ENCODE measurements at places on chromosomes 3 and 15.

GRCh38 chr3:82384181-82384580, 622.7 kb upstream of the GBE1 start:
- no peak for DNase-seq

GRCh38 chr3:98556164-98557130, 24.7 kb downstream of the GPR15 start:
- peak; percentile 37 for DNase-seq

GRCh38 chr3:148075771-148076716, 621.7 kb upstream of the AGTR1 start:
- no peak for DNase-seq

DNA sequence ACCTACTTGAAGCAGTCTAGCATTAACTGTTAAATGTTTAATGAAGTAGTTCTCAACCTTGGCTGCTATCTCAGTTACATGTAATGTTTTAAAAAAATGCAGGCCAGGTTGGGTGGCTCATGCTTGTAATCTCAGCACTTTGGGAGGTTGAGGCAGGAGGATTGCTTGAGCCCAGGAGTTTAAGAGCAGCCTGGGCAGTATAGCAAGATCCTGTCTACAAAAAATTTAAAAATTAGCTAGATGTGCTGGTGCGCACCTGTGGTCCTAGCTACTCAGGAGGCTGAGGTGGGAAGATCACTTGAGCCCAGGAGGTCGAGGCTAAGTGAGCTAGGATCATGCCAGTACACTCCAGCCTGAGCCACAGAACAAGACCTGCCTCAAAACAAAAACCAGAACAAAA, 29.3 kb downstream of the UBE2E1 start:
- DNase-seq = no peak

DNA sequence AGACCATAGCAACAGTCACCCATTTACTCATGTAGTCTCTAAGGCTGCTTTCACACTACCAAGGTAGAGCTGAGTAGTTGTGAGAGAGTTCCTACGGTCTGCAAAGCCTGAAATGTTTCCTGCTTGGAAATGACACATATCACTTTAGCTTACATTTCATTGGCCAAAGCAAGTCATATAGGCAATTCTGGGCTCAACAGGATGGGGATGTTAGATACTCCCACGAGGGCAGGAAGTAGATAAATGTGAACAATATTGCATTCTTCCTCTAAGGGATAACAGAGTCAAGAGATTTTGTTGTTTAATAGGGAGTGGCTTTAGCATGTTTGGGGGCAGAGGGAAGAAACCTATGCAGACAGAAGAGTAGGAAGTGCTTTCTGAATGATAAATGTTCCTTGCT, 355.6 kb upstream of the THRB start:
- no peak for DNase-seq

DNA sequence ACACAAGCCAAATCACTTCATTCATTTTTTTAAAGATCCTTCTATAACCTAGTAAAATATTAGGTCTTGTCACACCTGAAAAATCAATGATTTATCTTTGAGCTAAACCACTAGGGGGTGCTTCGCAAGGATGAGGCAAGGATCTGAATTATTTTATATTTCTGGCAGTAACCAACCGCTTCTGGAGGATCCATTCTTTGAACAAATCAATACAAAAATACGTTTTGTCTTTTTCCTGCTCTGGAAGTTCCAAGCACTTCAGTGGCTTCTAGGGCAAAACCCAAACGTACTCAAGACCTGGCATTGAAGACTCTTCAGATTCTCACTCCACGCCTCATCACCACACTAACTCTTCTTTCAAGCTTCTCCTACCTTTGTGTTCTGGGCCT, 486 bp downstream of the LSG1 start:
- no peak for DNase-seq

GRCh38 chr3:171095063-171095462, 68.5 kb upstream of the SLC2A2 start:
- DNase-seq = no peak

GRCh38 chr15:68209735-68210408, 4.7 kb upstream of the CALML4 start:
- no peak for DNase-seq

GRCh38 chr3:9937486-9938238, 4.0 kb downstream of the CRELD1 start:
- DNase-seq = no peak

DNA sequence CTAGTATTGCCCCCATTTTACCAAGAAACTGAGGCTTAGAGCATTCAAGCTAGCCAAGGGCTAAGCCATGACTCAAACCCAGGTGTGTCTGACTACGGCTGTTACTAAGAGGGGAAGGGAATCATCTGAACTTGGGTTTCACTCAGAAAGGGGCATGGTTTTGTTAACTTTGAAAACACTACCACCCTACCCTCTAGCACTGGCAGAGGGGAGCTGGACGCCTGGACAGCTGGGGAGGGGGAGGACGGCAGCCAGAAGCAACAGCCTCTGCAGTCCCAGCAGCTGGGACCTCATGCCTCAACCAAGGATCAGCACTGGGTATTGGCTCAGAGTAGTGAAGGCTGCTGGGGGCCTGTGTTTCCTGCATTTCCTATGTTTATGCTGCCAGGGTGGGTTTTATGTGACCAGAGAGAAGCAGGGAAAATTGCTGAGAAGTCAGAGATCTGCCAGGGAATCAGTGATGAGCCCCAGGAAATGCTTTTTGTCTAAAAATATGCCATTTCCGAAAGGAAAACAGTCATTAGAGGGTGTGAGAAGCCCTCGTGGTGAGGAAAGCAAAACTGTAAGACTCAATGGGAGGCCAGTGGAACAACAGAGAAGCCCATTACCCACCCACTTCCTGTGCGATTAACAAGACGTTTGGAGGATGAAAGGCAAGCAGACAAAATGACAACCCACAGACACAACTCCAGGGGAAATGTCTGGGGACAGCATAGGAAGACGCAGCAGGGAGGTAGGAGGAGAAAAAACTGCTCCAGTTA, 41.2 kb downstream of the LIPC start:
- DNase-seq = peak; percentile 12

- no peak for DNase-seq
Measured at GRCh38 chr3:59426821-59427565, 377.2 kb upstream of the CFAP20DC start.

GRCh38 chr3:149085828-149086231, 503 bp downstream of the HLTF start:
- DNase-seq = no peak

DNA sequence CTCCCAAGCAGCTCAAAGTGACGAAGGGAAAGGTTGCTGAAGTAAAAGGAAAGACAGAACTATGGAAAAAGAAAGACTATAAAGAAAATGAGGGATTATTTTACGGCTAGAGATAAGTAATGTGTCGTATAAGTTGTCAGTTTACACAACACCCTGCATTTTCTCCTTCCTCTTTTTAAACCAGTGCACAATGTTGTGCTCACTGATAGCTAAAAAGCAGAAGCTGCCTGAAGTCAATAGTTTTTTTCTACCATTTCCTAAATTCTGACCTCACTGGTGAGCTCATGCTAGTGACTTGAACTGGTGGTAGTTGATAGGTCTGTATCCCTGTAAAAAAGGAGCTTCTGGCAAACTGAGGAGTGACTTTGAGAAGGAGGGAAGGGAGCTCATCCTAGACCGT, 368.6 kb upstream of the GBE1 start:
- no peak for DNase-seq

- DNase-seq = no peak
Measured at GRCh38 chr3:188153437-188154013, 432 bp upstream of the LPP start.

GRCh38 chr3:24396338-24396737, 98.3 kb downstream of the THRB start:
- no peak for DNase-seq

- DNase-seq = no peak
Measured at GRCh38 chr3:14082108-14082657, 42.5 kb downstream of the CHCHD4 start.

DNA sequence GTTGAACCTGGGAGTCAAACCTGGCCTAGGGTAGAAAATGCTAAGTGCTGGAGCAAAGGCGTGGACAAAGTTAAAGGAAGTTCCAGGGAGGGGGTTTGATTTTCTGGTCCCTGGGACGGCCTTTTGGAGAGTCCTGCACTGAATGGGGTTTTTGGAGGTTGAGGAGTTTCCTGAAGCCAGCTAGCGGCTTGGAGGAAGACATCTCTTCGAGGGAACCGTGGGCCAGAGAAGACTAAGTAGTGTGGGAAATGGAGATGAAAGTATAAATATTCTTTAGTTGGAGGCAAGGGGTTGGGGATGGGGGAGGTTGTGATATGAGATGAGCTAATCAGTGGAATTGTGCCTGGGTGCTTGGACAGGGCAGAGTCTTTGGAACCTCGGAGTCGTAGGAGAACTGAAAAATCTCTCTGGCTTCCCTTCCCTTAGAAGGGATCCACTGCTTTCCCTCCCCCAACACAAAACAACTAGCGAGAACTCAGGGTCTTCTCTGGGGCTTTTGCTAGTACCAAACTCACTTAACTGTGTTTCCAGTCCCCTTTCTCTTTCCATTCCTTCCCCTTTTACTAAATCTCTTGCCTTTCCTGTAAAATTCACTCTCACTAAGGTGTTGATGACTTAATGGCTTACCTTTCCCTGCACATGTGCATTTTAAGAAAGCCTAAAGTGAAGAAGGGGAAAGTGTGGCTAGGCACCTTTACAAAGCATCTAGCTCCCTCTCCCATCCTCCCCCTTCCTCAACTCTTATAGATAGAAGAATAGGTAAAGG, 1.0 kb downstream of the LPP start:
- DNase-seq = no peak

- DNase-seq = no peak
Measured at GRCh38 chr3:106206146-106206545, 337.3 kb upstream of the CBLB start.

DNA sequence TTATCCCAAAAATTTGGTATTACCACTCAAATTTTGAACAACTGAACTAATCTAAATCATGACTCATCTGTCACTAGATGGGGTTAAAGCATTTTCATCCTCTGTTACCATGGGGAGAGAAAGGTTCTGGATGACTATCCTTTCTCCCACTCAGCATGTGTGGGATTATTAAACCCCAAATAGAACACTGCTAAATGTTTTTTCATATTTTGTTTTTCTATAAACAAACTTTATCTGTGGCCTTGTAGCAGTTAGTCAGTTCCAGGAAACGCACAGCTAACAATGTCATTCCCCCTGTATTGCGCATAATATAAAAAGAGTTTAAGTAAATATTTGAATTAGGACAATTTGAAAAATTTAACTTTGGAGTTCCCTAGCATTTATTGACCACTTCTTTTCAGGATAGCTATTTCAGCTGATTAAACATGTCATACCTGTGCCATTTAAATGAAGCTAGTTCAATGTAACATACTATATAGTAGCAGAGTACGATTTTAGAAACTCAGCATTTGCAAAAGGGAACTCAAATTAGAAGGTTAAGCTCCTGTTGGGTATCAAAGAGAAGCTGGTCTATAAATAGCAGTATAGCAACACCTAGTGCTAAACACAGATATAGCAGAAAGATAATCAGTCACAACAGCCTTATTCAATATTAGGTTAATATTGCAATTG, 9.2 kb upstream of the TMEM212 start:
- no peak for DNase-seq

DNA sequence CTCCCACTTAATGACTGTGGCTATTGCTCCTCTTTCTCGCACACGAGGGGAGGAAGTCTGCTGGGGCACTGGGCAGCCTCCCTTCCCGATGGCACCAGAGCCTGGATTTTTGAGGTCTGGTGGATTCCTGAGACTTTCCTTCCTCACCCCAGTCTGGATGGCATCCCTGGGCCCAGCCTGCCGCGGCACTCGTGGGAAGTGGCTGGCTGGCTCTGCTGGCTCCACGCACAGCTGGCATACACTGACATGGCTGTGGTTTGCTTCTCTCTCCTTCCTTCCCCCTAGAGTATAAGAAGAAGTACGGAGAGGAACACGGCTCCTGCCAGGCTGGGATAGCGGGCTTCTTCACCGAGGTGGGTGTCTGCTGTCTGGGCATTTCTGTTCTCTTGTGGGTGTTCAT, 319.8 kb upstream of the LRRFIP2 start:
- no peak for DNase-seq

GRCh38 chr3:147153830-147154539, 252.4 kb downstream of the ZIC4 start:
- no peak for DNase-seq

GRCh38 chr3:127406309-127407025, 118.6 kb upstream of the PRR20G start:
- DNase-seq = no peak

DNA sequence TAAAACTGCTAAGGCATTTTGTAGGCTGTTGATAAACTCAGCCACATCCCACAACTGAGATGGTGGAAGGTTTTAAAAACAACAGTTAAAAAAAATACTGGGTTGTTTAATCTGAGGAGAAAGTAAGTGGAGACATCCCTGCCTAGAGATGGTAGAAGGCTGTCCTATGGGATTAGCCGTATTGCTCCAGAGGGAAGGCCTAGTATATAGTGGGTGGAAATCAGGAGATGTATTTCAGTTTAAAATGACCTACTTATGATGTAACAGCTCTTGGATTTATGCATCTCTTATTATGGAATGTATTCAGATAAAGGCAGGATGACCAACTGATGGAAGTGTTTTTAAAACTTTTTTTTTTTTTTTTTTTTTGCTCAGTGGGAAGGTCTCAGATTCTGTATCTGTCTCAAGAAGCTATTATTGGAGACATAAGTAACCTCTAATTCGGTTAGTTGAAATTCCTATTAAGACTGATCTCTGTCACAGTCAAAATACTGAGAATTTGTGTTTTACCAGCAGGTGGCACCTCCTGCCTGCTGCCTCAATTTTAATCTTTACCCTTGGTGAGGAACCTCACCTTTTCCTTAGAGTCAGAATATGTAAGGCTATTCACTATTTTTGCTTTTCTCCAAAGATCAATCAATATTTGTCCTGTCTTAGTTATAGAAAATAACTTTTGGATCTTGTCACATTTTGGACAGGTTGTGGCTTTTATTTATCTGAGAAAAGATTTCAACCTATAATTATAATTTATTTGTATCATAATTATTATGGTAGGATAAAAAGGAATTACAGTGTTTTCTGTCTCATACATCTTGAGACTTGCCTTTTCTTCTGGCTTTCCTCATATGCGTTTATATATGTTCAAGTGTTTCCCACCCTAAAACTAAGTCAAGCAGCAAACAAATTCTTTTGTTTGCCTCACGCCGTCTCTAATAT, 63.0 kb downstream of the VPS8 start:
- DNase-seq = no peak

DNA sequence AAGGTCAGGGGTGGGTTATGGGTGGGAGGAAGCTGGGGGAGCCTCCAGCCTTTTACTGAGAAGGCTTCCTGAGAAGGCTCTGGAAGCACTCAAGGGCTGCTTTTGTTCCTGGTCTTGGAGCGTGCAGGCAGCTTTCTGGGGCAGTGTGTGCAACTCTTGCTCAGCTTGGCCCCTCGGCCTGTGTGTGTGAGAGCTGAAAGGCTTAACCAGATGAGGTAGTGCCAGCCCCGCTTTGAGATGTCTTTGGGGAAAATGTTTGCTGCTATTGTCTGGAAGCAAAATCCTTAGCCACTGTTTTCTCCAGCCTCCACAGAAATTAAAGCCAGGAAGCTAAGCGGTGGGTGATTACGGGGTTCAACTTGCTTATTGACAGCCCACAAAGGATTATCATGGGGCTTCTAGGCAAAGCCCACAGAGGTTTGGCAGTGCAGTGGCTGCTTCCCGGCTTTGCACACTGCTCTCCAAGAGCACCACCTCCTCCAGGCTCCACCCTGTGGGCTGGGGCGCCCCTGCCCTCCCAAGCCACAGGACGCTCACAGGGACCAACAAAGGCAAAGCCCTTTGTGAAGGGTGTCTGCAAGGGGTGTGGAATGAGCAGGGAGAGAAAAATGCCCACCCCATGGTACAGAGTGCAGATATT, 121.7 kb upstream of the TLE3 start:
- DNase-seq = no peak

Data from activated CD4-positive, CD25-positive, alpha-beta regulatory T cell (primary cell).